Renal cortex interstitium (tissue), 15 donors: ENCODE measurements at places on chromosomes 7 and 10.

- DNase-seq, result no peak
Observed at GRCh38 chr7:16509829-16510228, 16.8 kb upstream of the LRRC72 start.

DNA sequence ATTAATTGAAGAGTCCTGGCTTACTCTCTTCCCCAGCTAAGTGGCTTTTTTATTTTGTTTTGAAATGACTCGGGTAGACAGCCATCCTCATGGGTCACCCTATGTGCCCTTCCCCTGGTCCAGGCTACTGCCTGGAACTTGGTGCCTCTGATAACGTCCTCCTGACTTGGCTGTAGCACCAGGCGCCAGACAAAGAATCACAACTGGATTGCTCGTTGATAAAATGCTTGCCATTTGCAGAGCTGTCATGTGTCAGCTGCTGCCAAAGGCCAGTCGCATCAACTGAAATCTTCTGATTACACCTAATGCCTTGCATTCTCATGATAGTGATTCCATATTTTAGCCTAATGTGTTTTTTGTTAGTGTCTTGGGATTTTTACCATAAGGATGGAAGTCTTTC lies 27.4 kb upstream of the ABLIM1 start:
- no peak for DNase-seq

DNA sequence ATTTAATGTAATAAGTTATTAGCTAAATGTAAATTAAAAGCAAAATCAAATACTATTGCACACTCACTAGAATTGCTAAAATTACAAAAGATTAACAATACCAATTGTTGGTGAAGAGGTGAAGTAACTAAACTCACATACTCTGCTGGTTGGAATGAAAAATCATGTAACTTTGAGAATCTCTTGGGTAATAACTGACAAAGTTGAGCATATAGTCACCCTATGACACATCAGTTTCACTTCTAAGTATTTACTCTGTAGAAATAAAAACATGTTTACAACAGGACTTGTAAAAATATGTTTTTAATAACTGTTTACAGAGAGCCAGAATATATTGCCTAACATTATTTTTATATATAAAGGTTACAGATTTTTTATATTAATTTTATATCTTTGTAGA lies 33.6 kb downstream of the CNTNAP2 start:
- no peak for DNase-seq

DNA sequence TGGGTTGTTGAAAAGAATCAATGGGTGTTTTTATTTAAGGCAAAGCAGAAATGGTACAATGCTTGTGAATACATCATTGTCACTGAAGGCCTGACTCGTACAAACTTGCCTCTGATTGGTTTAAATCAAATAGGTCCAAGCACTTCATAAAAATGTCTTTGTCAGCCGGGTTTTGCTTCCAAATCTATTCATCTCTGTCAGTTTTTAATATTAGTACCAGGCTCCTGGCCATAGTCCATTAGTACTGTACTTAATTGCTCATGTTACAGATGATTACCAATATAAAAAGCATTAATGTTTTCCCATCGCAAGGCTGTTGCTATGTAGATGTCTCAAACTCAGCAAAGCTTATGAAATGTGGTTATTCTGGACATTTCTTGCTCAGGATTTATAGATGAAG lies 171.9 kb downstream of the ARID5B start:
- DNase-seq, result no peak
